CD8-positive, alpha-beta memory T cell (primary cell): ENCODE measurements at places on chromosomes 1 and 21.

GRCh38 chr1:153774780-153775457 is at the start of gene SLC27A3:
Gene SLC27A3, plus strand, starts transcription at chr1:153775407. Its CDS starts 91 bp downstream, at chr1:153775498.
- H3K36me3 ChIP-seq, result no peaks in the 10 kb centered on the region
- no peak for DNase-seq
- peak within 1 kb of the TSS; percentile 65 for H3K27ac ChIP-seq
- no peaks in the 10 kb centered on the region for H3K27me3 ChIP-seq
- peak within 1 kb of the TSS; percentile 74 for H3K4me3 ChIP-seq

- no peak overlapping the region for H3K27ac ChIP-seq
- H3K4me3 ChIP-seq, result no peak overlapping the region
- no peaks in the 10 kb centered on the region for H3K36me3 ChIP-seq
- DNase-seq, result no peak
- no peaks in the 10 kb centered on the region for H3K27me3 ChIP-seq
- no peaks in the 10 kb centered on the region for H3K4me1 ChIP-seq
These were observed 35.1 kb downstream of the TNFSF18 start for GRCh38 chr1:173015629-173016028.

GRCh38 chr1:171739656-171740055 is 2.2 kb downstream of the VAMP4 start:
- H3K36me3 ChIP-seq, result peaks cover 9% of the 10 kb centered on the region
- H3K4me3 ChIP-seq, result no peak overlapping the region
- no peaks in the 10 kb centered on the region for H3K27me3 ChIP-seq
- H3K4me1 ChIP-seq, result peaks cover 42% of the 10 kb centered on the region
- no peak for DNase-seq

- peaks cover 35% of the 10 kb centered on the region for H3K27me3 ChIP-seq
- DNase-seq, result no peak
- no peaks in the 10 kb centered on the region for H3K36me3 ChIP-seq
- H3K4me3 ChIP-seq, result no peak overlapping the region
- peaks cover 20% of the 10 kb centered on the region for H3K4me1 ChIP-seq
- no peak overlapping the region for H3K27ac ChIP-seq
These were observed 5.2 kb downstream of the HES3 start for GRCh38 chr1:6248932-6249738.
